ENCODE measurements at places on chromosomes 3 and 15. TPM values are rescaled to one million over a fixed set of nuclear protein-coding genes. Genes with fewer than 3 reads are reported as not detected.

DNA sequence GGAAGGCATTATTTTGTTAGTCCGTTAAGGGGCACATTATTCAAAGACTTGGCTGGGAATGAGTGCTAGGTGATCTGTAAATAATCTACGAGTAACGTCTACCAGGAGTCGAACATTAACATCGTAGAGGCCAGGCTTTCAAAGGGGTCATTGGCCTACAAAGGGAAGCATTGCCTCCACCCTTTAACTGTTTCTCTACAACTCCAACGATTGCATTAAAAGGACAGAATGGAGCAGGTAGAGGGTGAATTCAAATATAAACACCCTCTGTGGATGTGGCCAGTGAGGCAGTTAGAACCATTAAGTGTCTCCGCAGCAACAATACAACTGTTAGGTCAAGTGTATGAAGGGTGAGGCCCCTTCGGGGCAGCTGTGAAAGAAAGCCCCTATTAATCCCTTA lies 126.0 kb upstream of the LMOD3 start:
- H3K36me3 ChIP-seq: peaks cover 14% of the 10 kb centered on the region
- H3K27me3 ChIP-seq: no peaks in the 10 kb centered on the region
- DNase-seq: no peak
- no peak overlapping the region for H3K27ac ChIP-seq
- H3K4me3 ChIP-seq: no peak overlapping the region
- H3K4me1 ChIP-seq: peaks cover 11% of the 10 kb centered on the region

DNA sequence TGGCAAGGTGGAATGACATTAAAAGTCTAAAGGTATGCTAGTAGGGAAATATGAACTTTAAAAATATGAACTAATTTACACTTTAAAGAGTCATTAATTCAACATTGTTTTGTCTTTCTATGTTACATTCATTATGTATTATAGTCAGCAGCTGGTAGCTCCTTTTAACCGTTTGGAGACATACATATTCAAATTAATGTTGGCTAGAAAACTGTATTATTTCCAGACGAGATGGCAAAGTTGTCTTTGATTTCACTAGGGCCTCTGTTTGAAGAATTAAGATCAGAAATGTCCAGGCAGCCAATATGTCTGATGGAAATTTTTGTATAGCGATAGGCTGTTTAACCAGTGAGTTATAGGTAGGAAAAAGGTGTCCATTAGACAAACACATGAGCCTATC lies 817.6 kb downstream of the GRM7 start:
- peaks cover 10% of the 10 kb centered on the region for H3K4me1 ChIP-seq
- H3K4me3 ChIP-seq: no peak overlapping the region
- H3K27me3 ChIP-seq: no peaks in the 10 kb centered on the region
- H3K27ac ChIP-seq: no peak overlapping the region
- no peaks in the 10 kb centered on the region for H3K36me3 ChIP-seq

DNA sequence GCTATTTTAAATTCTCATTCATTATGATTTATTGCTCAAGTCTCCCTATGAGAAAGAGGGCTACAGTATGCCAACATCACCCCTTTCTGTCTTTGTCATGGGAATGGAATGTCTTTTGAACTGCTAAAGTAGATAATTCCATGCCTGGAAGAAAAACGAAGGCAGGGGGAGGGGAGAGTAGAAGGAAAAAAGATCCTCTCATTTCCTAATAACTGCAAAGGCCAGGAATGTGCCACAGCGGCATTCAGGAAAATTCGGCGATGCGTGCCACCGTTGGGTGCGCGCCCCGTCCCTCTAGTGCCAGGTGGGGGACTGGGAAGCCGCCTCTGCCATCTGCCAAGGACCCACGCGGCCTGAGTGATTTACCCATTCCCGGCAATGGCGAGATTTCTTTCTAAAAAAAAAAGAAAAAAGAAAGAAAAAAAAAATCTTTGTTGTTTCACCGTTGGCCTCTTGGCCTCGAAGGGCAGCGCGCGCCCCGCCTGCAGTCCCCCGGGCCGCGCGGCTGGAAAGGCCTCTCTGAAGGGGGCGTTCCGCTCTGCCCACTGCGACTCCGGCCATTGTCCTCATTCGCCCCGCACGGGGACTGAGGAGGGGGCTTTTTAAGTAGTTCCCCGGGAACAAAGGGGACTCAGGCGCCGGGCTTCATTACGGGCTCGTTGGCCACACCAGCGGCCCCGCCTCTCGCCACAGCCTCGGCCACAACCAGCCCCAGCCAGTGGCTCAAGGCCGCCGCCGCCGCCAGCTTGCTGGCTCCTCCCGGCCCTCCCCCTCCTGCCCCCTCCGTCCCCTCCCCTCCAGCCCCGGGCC lies 54.5 kb downstream of the CPN2 start:
- H3K27ac ChIP-seq: peak overlapping the region; percentile 48
- no peaks in the 10 kb centered on the region for H3K27me3 ChIP-seq
- peak overlapping the region; percentile 37 for H3K4me3 ChIP-seq
- peak; percentile 62 for DNase-seq

- no peak overlapping the region for H3K4me3 ChIP-seq
- no peaks in the 10 kb centered on the region for H3K4me1 ChIP-seq
- DNase-seq: no peak
- no peaks in the 10 kb centered on the region for H3K27me3 ChIP-seq
Observed at GRCh38 chr3:143764840-143765239, 83.4 kb downstream of the SLC9A9 start.

- H3K27me3 ChIP-seq: no peaks in the 10 kb centered on the region
- no peak overlapping the region for H3K4me3 ChIP-seq
- no peaks in the 10 kb centered on the region for H3K36me3 ChIP-seq
Observed at GRCh38 chr15:70327856-70328678, 230.3 kb upstream of the TLE3 start.

GRCh38 chr3:7793786-7794185 lies 707.8 kb upstream of the LMCD1 start:
- H3K27ac ChIP-seq: no peak overlapping the region
- DNase-seq: no peak
- no peaks in the 10 kb centered on the region for H3K36me3 ChIP-seq
- H3K4me3 ChIP-seq: no peak overlapping the region
- H3K27me3 ChIP-seq: no peaks in the 10 kb centered on the region
- H3K4me1 ChIP-seq: no peaks in the 10 kb centered on the region

The P2RY13 gene
- 14.4 TPM for total RNA-seq

DNA sequence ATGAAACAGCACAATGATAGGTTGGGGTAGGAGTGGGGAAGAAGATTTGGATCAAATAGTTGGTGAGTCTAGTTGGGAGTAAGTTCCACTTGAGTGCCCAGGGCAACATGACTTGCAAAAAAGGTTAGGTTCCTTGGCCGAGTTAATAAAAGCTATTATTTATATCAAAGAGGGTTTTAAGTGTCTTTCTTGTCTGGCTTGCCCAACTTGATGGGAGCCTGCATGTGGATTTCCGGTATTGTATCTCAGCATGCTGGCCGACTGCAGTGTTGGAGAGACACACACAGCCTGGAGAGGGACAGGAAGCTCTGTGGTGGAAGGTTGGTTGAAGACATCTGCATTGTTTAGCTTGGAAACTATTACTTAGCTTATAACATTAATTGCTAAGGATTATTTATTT lies 449.5 kb upstream of the TBL1XR1 start:
- no peaks in the 10 kb centered on the region for H3K27me3 ChIP-seq
- H3K4me1 ChIP-seq: peaks cover 4% of the 10 kb centered on the region
- H3K36me3 ChIP-seq: no peaks in the 10 kb centered on the region

DNA sequence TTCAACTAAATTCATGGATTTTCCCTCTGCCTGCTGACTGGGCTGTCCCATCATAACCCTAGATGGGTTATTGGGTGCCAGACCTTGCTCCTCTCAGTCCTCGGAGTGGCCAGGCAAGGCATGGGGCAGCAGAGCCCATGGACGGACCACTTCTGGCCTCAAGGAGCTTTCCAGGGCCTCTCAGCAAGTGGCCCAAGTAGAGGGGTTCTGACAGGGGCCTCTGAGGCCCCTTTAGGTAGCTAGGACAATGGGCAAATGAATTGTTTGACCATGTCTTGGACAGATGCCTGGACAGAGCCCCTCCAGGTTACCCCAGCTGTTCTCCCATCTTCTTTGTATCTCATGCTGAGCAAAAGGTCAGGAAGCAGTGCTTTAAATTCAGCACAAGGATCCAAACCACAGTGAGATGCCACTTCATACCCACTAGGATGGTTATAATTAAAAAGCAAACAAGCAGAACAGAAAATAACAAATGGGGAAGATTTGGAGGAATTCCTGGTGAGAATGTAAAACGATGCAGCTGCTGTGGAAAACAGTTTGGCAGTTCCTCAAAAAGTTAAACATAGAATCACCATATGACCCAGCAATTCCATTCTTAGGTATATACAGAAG lies 61.6 kb downstream of the SPSB4 start:
- no peak overlapping the region for H3K27ac ChIP-seq
- H3K36me3 ChIP-seq: no peaks in the 10 kb centered on the region
- DNase-seq: no peak
- H3K4me3 ChIP-seq: no peak overlapping the region
- no peaks in the 10 kb centered on the region for H3K4me1 ChIP-seq

GRCh38 chr15:63371297-63371918 lies 10.2 kb downstream of the CA12 start:
- no peaks in the 10 kb centered on the region for H3K27me3 ChIP-seq
- H3K27ac ChIP-seq: peak overlapping the region; percentile 53
- DNase-seq: no peak
- H3K36me3 ChIP-seq: no peaks in the 10 kb centered on the region

The SCAANT1 gene
- not detected for total RNA-seq

The RARB gene
- total RNA-seq: 5.6 TPM

DNA sequence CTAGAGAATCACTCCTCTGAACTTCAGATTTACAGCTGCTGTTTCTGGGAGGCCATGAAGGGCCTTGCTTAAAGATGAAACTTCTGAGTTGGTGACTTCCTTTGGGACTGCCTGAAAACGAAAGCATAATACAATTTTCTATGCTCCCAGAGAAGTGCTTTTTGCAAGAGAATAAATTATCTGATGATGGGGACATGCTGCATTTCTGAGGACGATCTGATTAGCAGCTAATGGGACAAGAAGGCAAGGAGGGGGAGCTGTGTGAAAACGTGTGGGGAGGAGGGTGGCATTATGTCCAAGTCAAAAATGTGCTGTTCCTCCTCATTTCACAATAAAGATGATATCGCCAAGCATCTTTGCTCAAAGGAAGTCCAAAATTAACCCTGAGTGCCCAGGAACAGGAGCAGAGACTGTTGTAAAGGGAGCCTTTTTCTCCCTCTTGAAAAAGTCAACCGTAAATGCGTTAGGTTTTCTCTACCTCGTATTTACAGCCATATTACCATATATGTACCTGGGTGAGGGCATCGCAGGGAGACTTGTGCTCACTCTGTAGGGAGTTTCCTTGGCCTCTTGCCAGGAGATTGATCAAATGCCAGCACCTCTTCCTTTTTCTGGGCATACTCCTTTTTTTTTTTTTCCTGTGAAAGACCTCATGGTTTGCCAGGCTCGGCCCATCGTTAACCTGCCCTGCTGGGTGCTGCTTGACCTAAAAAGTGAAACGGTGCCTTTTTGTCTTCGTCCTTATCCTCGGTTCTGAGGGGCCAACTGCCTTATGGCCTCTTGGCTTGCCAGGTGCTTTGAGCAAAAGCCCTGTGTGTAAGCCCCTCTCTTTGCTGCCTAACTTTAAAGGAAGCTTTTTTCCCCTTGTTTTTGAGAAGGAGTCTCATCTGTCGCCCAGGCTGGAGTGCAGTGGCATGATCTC lies 11.5 kb downstream of the ITPR1 start:
- H3K4me3 ChIP-seq: peak overlapping the region; percentile 29
- peak overlapping the region; percentile 65 for H3K27ac ChIP-seq
- H3K27me3 ChIP-seq: no peaks in the 10 kb centered on the region
- peaks cover 15% of the 10 kb centered on the region for H3K4me1 ChIP-seq

DNA sequence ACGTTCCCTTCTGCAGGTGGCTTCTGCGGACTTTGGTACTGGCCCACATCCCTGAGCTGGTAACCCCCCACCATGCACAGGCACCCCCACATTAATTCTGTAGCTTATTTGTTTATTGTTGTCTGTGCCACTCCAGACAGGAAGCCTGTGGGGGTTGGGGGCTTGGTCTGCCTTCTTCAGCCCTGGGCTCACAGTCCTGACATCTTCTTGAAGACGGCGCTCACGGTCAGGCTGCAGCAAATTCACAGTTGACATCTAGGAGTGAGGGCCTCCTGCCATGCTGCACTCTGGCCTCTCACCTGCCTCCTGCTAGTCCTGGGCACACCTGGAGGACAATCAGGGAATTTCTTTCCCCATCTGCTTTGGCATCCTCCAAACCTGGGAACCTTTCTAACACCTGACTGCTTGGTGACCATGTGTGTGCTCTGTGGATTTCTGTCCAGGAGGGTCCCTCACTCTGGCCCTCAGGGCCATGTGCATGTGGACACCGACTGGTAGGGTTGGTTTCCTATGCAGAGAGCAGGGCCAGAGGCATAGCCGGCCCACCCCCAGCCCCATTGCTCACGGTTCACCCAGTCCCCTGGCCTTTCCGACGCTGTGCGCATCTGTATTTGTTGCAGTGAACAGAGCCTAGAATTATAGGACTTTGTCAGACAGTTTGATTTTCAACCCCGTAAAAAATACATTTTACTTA lies 68.8 kb downstream of the APBA2 start:
- no peak for DNase-seq
- no peaks in the 10 kb centered on the region for H3K36me3 ChIP-seq
- H3K27ac ChIP-seq: no peak overlapping the region
- H3K4me1 ChIP-seq: no peaks in the 10 kb centered on the region
- H3K4me3 ChIP-seq: no peak overlapping the region
- H3K27me3 ChIP-seq: no peaks in the 10 kb centered on the region

DNA sequence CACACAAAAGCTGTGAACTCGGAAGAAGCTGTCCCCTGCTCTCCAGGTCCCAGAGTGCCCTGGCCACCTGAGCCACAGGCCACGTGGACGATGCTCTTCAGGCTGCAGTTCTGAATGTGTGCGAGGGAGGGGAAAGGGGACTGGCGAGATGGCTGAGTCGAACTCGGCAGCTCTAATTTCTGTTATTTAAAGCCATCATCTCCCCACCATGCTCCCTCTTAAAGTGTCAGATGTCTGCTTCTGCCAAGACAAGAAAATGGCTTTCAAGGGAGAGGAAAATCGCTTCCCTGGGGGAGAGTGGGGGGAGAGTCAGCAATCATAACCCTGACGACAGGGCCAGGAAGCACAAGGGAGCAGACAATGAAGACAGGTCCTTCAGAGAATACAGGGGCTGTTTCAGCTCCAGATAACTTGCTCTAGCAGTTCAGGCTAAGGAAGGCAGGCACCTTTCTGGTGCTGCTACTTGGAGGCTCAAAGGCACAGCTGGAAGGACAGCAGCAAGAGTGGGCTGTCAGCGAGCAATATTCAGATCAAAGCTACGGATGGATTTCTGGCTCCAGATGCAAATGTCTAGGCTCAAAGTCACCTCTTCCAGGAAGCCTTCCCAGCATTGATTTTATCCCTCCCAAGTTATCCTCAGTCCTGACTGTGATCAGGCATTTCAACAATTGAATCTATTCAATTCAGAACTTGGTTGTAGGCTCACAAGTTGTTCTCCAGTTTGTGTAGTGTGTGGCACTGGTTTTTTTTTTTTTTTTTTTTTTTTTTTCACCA lies 15.5 kb upstream of the CCDC33 start:
- H3K4me3 ChIP-seq: no peak overlapping the region
- no peak for DNase-seq
- H3K27me3 ChIP-seq: peaks cover 16% of the 10 kb centered on the region
- H3K4me1 ChIP-seq: no peaks in the 10 kb centered on the region
- H3K36me3 ChIP-seq: no peaks in the 10 kb centered on the region

GRCh38 chr15:69451951-69452691 lies 497 bp upstream of the RPLP1 start:
- peak overlapping the region; percentile 89 for H3K27ac ChIP-seq
- peaks cover 26% of the 10 kb centered on the region for H3K36me3 ChIP-seq
- DNase-seq: peak; percentile 63
- no peaks in the 10 kb centered on the region for H3K27me3 ChIP-seq

The GOLGA8T gene
- not detected for total RNA-seq

The SCG5 gene
- 0.65 TPM for total RNA-seq
